ENCODE measurements at places on chromosomes 2 and 18.

GRCh38 chr2:163157411-163157810, 318.8 kb upstream of the KCNH7 start:
- DNase-seq, result no peak

GRCh38 chr2:206521612-206522011, 78.3 kb downstream of the ADAM23 start:
- DNase-seq, result peak; percentile 15

- DNase-seq, result no peak
These were observed 94.8 kb upstream of the COL5A2 start for GRCh38 chr2:189274361-189274760.

GRCh38 chr2:189281201-189281600, 101.6 kb upstream of the COL5A2 start:
- no peak for DNase-seq

GRCh38 chr2:30264274-30264673, 32.9 kb downstream of the LBH start:
- no peak for DNase-seq

DNA sequence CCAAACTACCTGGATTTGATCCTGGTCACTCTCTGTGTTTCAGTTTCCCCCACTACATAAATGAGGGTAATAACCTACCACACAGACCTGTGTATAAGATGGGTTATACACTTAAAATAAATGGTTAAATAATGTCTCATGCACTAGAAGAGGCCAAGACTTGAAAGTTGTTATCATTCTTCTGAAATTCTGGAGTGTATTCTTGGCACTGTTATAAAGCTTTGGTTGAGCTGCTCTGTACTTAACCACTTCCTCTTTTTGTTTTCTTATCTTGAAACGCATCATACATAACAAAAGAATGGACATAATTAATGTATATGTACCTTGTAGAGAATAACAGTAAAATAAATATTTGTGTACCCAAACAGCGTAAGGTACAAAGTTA, 281.0 kb downstream of the AFF3 start:
- no peak for DNase-seq

DNA sequence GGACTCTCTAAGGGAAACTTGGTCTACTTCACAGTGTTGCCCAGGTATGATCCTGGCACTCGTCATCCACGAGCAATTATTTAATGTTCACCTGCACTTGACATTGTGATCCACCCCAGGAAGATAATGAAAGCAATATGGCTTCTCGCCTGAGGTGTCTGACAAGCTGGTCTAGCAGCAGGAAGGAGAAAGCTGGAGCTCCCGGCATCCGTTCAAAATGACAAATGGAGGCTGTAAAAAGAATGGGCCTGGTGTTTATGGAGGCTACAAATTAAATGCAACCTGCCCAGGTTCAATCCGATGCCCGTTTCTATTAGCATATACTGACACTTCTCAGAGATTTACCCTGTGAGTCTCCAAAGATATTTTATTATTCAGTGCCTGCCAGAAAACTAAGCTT, 317.6 kb downstream of the CTNNA2 start:
- DNase-seq, result no peak

GRCh38 chr2:218855305-218856166, 4.1 kb upstream of the WNT6 start:
- no peak for DNase-seq

DNA sequence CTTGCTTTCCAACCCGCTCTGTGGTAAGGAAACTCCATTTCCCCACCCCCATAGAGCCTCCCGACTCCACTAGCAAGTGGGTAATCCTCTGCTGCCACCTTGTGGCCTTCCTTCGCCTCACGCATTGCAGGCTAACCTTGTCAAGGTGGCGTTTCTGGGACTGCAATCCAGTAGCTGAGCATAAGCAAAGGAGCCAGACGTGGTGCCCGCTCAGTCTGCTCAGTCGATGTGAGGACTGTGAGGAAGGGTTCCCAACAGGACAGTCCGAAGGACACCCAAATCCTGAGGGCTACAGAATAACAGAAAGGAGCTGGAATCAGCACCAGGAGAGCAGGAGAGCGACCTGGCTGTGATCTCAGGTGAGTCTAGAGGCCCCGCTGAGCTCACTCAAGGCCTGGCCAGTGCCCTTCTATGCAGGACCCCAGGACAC, 144.2 kb downstream of the SUCLG1 start:
- DNase-seq, result peak; percentile 66

- DNase-seq, result no peak
These were observed 2.4 kb upstream of the THNSL2 start for GRCh38 chr2:88167740-88168139.

DNA sequence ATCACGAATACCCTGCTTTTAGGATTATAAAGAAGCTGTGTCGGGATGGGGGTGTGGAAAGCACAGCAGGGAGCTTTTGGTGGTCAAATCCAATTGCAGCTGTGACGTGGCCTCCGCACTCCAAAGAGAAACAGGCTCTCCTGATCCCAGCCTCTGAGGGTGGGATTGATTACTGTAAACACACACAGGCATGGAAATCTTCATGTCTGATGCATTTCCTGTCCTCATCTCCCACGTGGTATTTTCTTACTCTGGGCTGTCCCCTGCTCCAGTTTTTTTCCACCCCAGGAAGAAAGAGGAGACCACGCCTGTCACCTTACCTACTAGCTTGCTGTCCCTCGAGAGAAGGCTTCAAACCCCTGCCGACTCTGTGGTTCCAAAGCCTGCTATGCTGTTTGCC, 22.7 kb downstream of the RNF152 start:
- peak; percentile 55 for DNase-seq

GRCh38 chr18:11411048-11411447, 198.3 kb upstream of the SLC35G4 start:
- no peak for DNase-seq

GRCh38 chr2:43387092-43388062, 161.0 kb upstream of the ZFP36L2 start:
- DNase-seq, result no peak

Data from kidney capillary endothelial cell (primary cell).